ENCODE measurements at places on chromosomes 12 and 14.

- no peak for DNase-seq
Measured at GRCh38 chr12:54378796-54379397, 5.6 kb downstream of the ZNF385A start.

GRCh38 chr14:51978681-51979085 lies 10.7 kb upstream of the RTRAF start:
- DNase-seq, result no peak

DNA sequence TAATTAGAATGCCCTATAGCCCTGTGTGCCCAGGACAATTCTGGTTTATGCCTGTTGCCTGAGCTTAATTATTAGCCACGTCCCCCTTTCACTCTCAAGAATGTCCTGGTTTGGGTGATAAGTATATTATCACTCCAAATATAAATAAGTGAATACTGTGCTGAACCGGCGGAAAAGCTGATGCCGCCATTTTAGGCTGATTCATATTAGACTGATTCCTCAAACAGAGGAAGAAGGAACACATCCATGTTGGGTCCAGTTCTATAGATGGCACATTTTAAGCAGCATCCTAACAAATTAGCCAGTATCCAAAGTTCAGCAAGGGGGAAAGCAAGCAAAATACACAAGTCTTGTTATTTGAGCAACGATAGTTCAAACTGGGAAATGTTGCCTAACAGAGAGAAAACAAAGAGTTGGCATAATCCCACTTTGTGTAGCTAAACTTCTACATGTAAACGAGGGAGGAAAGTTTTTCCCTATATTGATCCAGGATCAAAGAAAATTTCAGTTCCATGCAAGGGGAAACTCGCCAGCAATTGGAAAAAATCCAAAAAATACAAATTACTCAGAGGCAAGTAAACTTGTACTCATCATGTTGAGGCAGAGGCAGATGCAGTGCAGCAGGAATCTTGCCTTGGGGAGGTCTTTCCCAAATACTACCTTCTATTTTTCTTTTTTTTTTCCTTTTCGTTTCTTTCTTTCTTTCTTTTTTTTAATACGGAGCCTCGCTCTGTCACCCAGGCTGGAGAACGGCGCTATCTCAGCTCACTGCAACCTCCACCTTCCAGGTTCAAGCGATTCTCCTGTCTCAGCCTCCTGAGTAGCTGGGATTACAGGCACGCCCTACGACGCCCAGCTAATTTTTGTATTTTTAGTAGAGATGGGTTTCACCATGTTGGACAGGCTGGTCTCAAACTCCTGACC lies 96.2 kb downstream of the ITPR2 start:
- DNase-seq, result no peak

DNA sequence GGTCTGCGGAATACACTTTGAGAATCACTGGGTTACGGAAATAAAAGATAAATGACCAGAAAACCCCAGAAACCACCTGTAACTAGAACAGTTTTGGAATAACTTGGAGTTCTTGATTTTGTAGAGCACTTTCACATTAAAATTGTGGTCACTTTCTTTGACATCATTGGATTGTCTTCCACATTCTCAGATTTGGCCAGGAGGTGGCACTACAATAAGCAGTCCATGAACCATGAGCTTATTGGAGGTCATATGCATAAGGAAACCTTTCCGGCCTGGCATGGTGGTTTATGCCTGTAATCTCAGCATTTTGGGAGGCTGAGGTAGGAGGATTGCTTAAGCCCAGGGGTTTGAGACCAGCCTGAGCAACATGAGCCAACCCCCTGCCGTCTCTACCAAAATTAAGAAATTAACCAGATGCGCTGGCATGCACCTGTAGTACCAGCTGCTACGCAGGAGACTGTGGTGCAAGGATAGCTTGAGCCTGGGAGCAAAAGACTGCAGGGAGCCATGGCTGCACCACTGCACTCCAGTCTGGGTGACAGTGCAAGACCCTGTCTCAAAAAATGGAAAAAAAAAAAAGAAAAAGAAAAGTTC lies 107.7 kb upstream of the CAND1 start:
- DNase-seq, result no peak

- no peak for DNase-seq
Measured at GRCh38 chr12:31321186-31321896, 4.6 kb downstream of the SINHCAF start.

Data from thoracic aorta (tissue), 2 donors.